ENCODE measurements at places on chromosomes 12 and 14. TPM values are rescaled to one million over a fixed set of nuclear protein-coding genes. Genes with fewer than 3 reads are reported as not detected.

DNA sequence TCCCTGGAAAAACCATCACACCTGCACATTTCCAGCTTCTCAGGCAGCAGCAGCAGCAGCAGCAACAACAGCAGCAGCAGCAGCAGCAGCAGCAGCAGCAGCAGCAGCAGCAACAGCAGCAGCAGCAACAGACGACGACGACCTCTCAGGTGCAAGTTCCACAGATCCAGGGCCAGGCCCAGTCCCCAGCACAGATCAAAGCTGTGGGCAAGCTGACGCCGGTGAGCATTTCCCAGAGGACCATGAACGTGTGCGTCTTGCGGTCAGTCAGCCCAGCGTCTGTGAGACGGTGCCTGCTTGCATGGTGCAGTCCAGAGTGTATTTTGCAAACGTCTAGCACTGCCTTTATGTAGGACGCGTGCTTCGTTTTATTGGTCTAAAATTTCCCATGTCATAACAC is 81.6 kb downstream of the DDX51 start:
- H3K4me3 ChIP-seq = no peak overlapping the region
- H3K27me3 ChIP-seq = no peaks in the 10 kb centered on the region
- H3K27ac ChIP-seq = no peak overlapping the region
- H3K4me1 ChIP-seq = no peaks in the 10 kb centered on the region
- H3K36me3 ChIP-seq = peaks cover 7% of the 10 kb centered on the region

DNA sequence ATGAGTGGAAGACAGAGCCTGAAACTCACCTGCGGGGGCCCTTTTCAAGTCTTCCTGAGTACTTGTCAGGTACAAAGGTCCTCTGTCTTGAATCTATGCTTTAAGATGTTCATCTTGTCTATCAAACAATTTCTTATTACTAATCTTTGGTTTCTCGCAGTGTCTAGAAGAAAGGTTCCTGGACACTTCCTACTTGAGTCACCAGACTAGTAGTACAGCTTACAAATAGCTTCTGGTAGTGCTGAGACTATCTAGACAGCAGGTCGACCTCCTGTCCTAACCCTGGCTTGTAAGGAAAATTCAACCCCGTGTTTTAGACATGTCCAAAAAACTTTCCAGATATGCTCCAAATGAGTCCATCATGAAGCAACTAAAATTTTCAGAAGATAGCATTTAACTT is 11.2 kb upstream of the ARID2 start:
- H3K27ac ChIP-seq = no peak overlapping the region
- no peaks in the 10 kb centered on the region for H3K36me3 ChIP-seq
- no peaks in the 10 kb centered on the region for H3K4me1 ChIP-seq

DNA sequence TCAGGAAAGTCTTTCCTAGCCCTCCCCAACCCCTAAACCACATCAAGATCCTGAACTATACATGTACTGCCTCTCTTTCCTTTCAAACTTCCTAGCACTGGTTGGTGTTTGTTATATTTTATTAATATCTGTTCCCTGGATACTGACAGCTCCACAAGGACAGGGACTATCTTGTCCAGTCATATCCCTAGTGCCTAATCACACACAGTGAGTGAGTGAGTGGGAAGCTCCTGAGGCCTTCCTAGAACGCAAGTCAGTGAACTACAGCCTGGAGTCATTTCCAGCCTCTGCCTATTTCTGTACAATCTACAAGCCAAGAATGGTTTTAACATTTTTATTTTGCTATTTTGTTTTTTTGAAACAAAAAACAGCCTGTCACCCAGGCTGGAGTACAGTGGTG is 7.5 kb upstream of the ACTR6 start:
- no peak overlapping the region for H3K27ac ChIP-seq
- DNase-seq = no peak
- H3K4me3 ChIP-seq = no peak overlapping the region
- H3K27me3 ChIP-seq = no peaks in the 10 kb centered on the region

- no peaks in the 10 kb centered on the region for H3K27me3 ChIP-seq
- H3K27ac ChIP-seq = no peak overlapping the region
- no peak overlapping the region for H3K4me3 ChIP-seq
- no peak for DNase-seq
- H3K36me3 ChIP-seq = no peaks in the 10 kb centered on the region
- no peaks in the 10 kb centered on the region for H3K4me1 ChIP-seq
These were observed 111.9 kb downstream of the LRFN5 start for GRCh38 chr14:41718477-41719166.

- no peak overlapping the region for H3K4me3 ChIP-seq
- no peaks in the 10 kb centered on the region for H3K36me3 ChIP-seq
- H3K4me1 ChIP-seq = no peaks in the 10 kb centered on the region
- no peak overlapping the region for H3K27ac ChIP-seq
- no peaks in the 10 kb centered on the region for H3K27me3 ChIP-seq
These were observed 89.7 kb downstream of the RFX4 start for GRCh38 chr12:106672314-106673025.

GRCh38 chr12:49550693-49551252 is 11.9 kb downstream of the KCNH3 start:
- H3K4me1 ChIP-seq = no peaks in the 10 kb centered on the region
- no peaks in the 10 kb centered on the region for H3K27me3 ChIP-seq
- no peak overlapping the region for H3K27ac ChIP-seq
- H3K36me3 ChIP-seq = no peaks in the 10 kb centered on the region
- H3K4me3 ChIP-seq = no peak overlapping the region
- DNase-seq = no peak

DNA sequence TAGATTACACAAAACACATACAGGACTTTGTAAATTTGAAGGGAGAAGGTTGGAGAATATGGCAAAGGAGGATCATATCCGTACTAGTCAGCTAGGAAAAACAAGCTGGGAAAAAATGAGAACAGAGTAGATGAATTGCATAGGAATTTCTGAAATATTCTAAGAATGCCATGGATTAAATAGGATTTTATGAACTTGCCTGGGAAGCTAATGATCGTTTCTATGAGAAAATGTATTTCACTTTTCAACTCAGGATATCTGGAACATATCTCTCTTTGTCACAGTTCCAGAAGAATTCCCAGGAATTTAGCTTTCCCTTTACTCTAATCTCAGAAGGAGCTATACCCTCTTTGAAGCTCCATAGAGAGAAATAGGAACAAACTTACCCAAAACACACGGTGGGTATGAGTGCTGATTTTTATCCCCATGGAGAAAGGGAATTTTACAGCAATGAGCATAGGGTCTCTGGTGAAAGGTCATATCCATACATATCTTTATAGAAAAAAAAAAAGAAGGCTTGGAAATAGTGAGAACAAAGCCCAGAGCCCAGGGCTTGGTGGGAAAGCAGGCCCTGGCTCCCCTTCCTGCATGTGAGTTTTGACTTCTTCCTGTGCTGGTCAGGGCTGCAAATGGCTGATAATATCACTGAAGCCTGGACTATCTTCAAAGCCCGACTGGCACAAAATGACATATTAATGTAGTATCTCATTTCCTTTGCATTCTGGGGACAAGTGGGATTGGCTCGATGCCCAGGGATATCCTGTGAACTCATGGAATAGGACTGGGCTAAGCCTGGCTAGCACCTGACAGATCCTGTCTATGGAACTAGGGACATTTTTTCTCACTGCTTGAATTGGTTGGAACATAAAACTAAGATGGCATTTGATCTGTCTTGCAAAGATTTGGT is 136.3 kb downstream of the AEBP2 start:
- H3K36me3 ChIP-seq = no peaks in the 10 kb centered on the region
- H3K4me3 ChIP-seq = no peak overlapping the region
- DNase-seq = peak; percentile 33
- H3K27me3 ChIP-seq = no peaks in the 10 kb centered on the region
- no peak overlapping the region for H3K27ac ChIP-seq
- no peaks in the 10 kb centered on the region for H3K4me1 ChIP-seq

DNA sequence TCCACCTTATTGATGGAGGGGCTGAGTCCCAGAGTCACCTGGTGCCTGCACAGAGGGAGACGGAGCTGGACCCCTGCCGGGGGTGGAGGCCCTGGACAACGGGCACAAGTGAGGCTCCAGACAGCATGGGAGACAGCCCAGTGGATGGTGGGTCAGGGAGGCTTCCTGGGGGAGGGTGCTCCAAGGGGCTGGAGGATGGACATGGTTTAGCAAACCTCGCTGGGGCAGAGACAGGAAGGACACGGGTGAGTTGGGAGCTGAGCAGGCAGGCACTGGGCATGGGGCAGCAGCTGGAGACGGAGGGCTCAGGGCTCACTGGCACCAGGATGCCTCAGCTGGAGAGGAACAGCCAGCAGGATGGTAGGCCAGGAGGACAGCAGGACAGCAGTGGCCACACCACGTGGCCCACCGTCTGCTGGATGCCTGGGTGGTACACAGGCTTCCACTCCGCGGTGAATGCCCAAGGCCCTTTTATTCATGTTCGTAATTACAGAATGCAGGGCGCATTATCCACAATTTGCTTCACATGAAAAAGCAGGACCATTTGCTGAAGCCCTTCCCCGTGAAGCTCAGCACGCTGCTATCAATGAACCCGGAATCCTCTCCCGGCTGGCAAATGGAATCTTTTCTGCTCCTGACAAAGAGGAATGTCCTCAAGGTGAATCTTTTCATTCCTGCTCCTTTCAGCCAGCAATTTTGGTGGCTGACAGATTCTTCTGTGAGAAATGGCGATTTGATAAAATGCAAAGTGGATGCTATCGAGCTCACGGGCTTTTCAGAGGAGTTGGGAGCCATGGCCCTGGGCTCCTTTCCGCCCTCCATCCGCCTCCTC is 138.1 kb upstream of the C14orf180 start:
- no peak for DNase-seq
- peaks cover 7% of the 10 kb centered on the region for H3K27me3 ChIP-seq
- H3K4me3 ChIP-seq = no peak overlapping the region
- no peaks in the 10 kb centered on the region for H3K4me1 ChIP-seq
- H3K27ac ChIP-seq = no peak overlapping the region

DNA sequence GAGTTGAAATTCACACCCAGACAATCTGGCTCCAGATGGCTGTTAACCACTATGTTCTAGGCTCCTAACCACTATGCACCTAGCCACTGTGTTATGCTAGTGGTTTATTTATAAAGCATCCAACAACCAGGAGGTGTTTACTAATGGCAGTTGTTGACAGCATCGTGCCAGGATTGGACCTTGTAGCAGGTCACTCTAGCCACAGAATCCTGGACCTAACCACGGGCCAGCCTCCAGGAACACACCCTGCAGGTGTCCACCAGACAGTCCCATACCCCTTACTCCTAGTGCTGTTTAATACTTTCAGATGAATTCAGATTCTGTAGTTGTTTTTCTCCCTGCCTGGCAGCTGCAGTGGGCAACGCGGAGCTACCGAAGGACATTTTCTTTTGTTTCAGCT is 109.4 kb upstream of the MYL2 start:
- no peaks in the 10 kb centered on the region for H3K36me3 ChIP-seq
- no peaks in the 10 kb centered on the region for H3K4me1 ChIP-seq
- H3K27ac ChIP-seq = no peak overlapping the region
- DNase-seq = no peak
- H3K27me3 ChIP-seq = no peaks in the 10 kb centered on the region

DNA sequence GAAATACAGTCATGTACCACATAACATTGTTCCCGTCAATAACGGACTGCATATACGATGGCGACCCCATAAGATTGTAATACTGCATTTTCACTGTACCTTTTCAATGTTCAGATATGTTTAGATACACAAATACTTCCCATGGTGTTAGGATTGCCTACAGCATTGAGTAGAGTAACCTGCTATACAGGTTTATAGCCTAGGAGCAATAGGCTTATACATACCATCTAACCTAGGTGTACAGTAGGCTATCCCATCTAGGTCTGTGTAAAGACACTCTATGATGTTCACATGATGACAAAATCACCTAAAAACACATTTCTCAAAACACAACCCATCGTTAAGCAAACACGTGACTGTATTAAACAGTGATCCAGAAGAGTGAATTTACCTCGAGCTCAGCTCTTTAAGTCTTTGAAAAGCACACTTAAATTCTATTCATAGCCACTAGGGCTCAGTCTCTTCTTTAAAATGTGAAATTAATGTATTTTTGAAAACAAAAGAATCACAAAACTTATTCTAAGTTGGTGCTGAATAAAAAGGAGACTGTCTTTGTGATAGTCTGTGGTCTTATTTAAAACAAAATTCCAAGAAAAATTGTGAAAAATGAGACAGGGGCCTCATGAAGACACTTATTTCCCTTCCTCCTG is 239.1 kb upstream of the ARID2 start:
- no peaks in the 10 kb centered on the region for H3K27me3 ChIP-seq
- no peak overlapping the region for H3K4me3 ChIP-seq
- no peaks in the 10 kb centered on the region for H3K4me1 ChIP-seq
- DNase-seq = no peak

- H3K36me3 ChIP-seq = no peaks in the 10 kb centered on the region
- DNase-seq = no peak
- H3K27ac ChIP-seq = no peak overlapping the region
These were observed 37.3 kb upstream of the TRHDE start for GRCh38 chr12:72234886-72235285.

- no peak overlapping the region for H3K4me3 ChIP-seq
- H3K4me1 ChIP-seq = no peaks in the 10 kb centered on the region
- no peak overlapping the region for H3K27ac ChIP-seq
- H3K36me3 ChIP-seq = no peaks in the 10 kb centered on the region
- H3K27me3 ChIP-seq = no peaks in the 10 kb centered on the region
- DNase-seq = no peak
These were observed 7.9 kb upstream of the CEP170B start for GRCh38 chr14:104856869-104857860.

DNA sequence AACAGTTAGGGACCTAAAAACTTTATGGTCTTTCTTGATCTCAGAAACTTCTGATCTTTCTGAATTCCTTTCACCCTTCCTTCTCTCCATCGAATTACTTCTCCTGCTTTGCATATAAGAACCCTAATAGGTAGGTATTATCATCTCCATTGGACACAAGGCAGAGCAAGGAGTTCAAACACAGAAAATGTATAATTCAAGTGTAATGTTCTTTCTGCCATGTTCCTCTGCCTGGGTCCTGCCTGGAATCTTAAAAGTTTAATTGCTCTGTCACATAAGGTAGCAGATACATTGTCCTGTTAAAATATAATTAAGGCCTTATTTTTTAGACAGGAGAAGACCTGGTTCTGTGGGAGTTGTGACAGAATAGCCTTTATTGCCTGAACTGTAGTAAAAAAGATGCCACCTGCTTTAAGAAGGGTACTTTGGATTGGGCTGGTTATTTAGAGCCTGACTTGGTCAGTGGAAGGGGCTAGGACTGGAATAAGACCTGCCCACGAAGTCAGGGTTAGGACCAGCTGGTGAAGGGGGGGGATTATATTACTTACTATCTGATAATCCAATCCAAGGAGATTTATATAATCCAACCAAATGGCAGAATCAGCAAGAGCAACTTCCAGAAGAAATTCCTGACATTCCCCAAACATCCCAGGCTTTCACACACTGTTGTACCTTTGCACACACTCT is 10.4 kb downstream of the G2E3 start:
- H3K4me3 ChIP-seq = no peak overlapping the region
- no peaks in the 10 kb centered on the region for H3K4me1 ChIP-seq
- no peaks in the 10 kb centered on the region for H3K27me3 ChIP-seq
- H3K36me3 ChIP-seq = no peaks in the 10 kb centered on the region
- no peak overlapping the region for H3K27ac ChIP-seq
- DNase-seq = no peak

The RNU7-1 gene
- not detected for total RNA-seq

The TMEM52B gene
- total RNA-seq = not detected

The KRT1 gene
- 18.1 TPM for total RNA-seq

The PAX9 gene
- 4.9 TPM for total RNA-seq

The SYCP3 gene
- total RNA-seq = 14.0 TPM

The KLHL33 gene
- 0.77 TPM for total RNA-seq
